T follicular helper cell (primary cell): ENCODE measurements at places on chromosomes 12 and 14.

DNA sequence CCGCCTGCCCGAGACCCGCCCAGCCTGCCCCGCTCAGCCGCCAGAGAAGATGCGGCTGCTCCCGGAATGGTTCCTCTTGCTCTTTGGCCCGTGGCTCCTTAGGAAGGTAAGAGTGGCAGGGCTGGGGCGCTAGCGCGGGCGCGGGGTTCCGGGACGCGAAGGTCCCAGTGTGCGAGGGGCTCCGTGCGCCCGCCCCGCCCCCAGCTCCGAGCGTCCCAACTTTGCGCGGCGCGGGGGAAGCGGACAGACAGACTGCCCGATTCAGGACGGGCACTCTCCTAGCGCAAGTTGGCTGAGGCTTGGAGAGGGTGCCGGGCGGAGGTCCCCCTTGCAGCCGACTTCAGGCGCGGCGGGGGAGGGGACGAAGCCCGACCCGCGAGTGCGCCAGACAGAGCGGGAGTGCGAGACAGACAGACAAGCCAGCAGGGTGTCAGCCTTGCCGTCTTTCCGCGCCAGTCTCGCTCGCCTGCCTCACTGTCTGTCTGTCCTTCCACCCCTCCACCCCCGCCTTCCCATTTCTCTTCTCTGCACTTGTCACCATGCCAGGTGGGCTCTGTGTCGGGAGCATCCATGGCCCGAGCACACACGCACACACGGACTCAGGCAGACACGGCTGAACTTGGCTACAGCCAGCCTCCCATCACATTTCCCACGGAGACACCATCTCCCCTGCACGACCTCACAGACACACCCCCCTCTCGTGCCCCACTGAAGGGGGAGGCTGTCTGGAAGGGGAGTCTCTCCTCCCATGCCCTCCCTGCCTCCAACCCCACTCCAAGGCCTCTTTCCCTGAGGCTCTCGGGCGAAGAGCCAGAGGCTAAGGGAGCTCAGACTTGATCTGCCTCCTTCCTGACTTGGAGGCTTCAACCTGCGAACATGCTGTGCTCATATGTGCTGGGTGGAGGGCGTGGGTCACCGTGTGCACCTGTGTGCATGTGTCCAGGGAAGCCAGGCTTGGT lies 606 bp downstream of the NXPH4 start:
- DNase-seq: no peak

- no peak for DNase-seq
Observed at GRCh38 chr14:93702946-93703345, 85.3 kb downstream of the PRIMA1 start.

DNA sequence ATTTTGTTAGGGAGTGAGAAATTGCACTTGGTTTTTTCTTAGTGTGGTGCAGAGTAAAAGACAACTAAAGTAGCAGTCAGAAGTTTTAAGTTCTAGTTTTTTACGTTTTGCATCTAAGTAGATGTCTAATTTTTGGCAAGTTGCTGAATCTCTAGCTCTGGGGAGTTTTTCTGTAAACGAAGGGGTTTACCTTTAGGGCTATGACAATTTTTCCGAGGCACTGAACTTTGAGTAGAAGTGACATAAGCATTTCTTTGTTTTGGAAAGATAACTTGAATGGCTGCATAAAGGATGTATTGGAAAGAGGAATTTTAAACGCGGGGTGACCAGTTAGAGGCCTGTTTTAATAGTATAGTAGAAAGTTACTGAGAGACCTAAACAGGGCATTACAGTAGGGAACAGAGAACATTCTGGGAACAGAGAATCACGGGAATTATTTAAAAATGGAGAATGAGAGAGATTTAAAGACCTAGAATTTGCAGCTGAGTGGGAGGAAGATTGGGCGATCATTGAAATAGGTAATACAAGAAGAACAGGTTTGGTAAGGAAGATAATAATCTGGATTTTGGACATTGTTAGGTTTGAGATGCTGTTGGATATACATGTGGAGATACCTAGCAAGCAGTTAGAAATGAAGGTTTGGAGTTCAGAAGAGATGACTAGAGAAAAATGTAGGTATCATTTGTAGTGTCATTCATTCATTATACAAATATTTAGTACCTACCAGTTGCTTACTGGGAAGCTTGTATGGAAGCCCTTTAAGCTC lies 1.2 kb downstream of the ZNF410 start:
- DNase-seq: no peak

DNA sequence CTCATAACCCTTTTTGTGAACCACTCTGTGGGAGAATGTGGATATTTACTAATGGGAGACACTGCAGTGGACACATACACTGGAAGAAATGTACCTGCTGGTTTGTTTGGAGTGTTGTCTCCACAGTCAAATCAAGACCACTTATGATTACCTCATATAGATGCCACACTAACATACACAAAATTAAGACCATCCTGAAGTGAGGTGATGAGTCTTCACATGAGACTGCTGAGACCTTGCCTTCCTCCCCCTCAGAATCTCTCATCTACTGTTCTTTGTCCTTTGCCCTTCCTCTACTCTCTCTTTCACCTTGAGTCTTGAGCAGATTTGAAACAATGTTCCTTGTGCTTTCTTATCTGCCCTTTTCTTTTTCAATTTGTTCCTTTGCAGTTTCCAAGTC lies 4.3 kb downstream of the KRT6A start:
- DNase-seq: no peak

GRCh38 chr12:6037459-6037858 lies 87.0 kb downstream of the VWF start:
- no peak for DNase-seq

- DNase-seq: no peak
Observed at GRCh38 chr12:92621833-92622232, 81.0 kb upstream of the PLEKHG7 start.

GRCh38 chr12:26971963-26972362 lies 33.7 kb downstream of the FGFR1OP2 start:
- DNase-seq: peak; percentile 48

GRCh38 chr12:109735825-109736551 lies 22.4 kb downstream of the FAM222A start:
- DNase-seq: no peak

- no peak for DNase-seq
Observed at GRCh38 chr14:31439561-31439960, 17.7 kb downstream of the DTD2 start.

DNA sequence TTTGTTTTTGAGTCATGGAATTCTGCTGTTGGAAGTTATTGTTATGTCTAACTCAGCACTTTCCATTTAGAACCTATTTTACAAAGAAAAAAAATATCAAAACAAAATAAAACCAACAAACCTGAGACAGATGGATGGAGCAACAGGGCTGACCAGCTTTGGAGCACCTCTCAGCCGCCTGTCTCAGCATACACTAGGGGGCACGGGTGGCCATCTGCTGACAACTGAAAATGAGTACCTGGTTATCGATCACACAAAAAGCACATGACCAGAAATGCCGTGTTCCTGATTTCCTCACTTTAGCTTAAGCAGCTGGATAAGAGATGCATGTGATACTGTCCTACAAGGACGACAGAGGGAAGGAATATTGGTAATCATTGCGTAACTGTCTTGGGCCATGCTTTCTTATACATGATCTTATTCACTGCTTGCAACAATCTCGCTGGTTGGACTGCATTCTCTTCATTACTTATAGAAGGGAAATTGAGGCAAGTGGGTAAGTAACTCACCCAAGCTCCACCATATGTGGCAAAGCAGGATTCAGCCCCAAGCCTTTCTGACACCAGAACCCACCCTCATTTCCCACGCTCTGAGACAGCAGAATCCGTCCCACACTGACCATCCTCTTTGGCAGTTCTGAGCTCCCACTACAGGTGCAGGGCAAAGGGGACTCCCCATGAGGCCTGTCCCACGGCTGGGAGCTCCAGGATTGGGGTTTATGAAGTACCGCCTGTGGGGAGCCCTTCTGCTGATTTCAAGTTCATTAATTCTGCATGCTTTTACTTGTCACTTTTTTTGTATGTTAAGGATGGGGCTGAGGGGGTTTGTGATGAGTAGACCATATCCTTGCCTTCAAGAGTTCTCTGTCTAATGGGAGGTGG lies 43.5 kb downstream of the C14orf132 start:
- DNase-seq: no peak

- no peak for DNase-seq
Observed at GRCh38 chr12:100610666-100611430, 37.4 kb downstream of the GAS2L3 start.
